Epithelial cell of proximal tubule (primary cell): ENCODE measurements at places on chromosomes 7 and 10.

DNA sequence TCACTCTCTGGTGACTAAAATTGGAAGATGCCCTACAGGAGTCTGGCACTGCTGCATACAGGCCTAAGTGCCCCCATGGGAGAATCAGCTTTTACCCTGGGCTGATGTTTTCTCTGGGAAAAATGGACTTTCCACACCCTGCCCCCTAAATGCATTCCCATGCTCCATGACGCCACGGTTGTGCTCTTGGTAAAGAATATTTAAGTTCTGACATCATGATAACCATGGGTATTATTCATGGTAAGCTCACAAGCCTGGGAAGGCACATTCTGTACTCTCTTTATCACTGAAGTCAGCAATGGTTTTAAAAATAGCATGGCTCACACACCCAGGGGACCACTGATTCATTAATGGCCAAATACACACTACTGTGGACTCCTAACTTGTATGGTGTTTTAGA is 43.4 kb downstream of the HIPK2 start:
- DNase-seq = peak; percentile 78

GRCh38 chr10:13998163-13998835 is 332.4 kb downstream of the FRMD4A start:
- DNase-seq = no peak

- no peak for DNase-seq
These were observed 72.4 kb upstream of the LOXL4 start for GRCh38 chr10:98340261-98340939.

GRCh38 chr10:7184660-7185366 is 226.0 kb downstream of the SFMBT2 start:
- no peak for DNase-seq

- no peak for DNase-seq
These were observed 177.2 kb downstream of the TAX1BP1 start for GRCh38 chr7:27917119-27917518.

DNA sequence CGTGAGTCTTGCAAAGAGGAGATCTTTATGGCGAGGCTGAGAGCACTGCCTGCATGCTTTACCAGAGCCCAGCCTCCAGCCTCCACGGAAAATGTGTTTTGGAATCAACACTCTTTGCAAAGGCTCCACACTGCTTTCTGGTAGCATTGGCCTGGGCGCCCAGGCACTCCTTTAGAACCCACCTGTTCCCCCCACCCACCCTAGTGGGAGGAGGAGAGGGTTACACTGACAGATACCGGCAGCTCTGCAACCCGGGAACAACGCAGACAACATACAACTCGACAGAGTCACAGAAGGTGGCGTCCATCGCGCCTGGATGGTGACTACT is 5.5 kb upstream of the MNX1 start:
- DNase-seq = no peak

DNA sequence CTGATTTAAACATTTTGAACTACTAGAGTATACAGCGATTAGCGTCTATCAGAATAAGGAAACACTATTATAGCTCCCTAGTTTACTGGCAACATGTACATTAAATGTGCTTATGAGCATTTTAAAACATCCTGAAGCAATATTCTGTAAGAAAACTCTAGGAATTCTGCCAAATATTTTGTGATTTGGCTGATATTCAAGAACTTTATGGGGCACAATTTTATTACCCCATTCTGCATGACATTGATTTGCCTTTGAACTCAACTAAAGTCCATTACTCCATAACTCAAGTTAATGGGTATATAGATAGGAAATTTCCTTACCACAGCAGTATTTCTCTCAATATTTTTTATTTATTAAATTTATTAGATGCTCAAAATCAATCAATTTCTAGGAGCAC is 369.9 kb upstream of the KCND2 start:
- no peak for DNase-seq

DNA sequence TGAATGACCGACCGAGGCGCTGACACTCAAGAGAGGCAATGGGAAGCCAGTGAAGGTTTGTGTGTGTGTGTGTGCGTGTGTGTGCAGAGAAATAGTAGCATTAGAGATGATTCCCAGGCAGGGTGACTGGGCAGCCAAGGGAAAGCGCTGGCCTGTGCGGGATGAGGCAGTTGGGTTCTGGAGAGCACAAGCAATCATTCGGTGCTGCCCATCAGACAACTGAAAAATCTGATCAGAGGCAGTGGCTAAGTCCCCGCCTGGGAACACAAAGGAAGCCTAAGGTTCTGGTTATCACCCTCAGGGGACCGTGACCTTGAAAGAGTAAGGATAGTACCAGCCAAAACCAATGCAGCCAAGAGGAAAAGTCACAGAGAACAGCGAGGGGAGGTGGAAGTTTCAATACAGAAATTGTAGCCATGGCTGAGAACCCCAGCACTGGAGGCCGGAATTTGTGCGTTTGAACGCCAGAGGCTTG is 868 bp upstream of the PDCD4 start:
- no peak for DNase-seq

GRCh38 chr7:156049366-156049765 is 237.1 kb upstream of the SHH start:
- no peak for DNase-seq

GRCh38 chr10:3805201-3805790 is 20.3 kb upstream of the KLF6 start:
- peak; percentile 94 for DNase-seq

DNA sequence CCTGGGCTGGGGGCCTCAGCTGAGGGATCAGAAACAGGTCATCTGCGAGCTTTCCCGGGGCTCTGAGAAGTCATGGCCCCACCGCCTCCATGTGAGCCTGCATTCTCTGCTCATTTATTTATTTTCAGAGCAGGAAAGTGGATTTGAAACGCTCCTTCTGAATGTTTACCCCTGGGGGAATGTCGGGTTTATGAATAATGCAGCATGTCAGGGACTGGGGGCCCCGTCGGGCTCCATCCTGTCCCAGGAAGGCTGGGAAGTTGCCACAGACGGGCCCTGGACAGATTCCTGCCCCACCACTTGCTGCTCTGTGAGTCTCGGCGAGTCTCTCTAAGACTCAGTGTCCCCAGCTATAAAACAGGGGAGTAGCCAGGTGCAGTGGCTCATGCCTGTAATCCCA is 11.9 kb upstream of the GTF2IRD1 start:
- no peak for DNase-seq

- no peak for DNase-seq
These were observed 37.6 kb upstream of the FOXL3 start for GRCh38 chr7:252216-252965.

DNA sequence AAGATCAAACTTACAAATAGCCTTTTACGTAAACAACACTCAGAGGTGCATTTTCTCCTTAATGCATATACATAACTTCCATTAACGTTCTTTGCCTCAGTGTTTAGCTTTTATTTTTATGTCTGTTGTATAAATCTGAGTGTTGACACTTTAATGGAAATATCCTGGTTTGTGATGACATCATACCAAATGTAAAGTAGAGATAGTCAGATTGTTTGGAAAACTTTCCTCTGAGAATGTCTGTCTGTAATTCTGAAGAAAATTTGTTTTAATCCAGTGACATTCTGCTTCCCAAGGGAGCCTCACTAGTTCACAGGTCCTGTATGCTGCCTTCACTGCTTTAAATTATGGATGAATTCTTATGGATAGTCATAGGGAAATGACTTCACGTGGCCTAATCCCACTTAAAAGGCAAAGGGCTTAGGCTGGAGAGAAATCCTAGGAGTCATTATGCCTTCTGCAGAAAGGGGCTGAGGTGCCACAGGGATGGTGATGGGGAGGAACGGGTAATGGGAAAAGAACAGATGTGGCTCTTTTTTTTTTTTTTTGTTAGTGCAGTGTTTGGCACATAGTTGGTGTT is 93.2 kb downstream of the DNAJB9 start:
- no peak for DNase-seq

DNA sequence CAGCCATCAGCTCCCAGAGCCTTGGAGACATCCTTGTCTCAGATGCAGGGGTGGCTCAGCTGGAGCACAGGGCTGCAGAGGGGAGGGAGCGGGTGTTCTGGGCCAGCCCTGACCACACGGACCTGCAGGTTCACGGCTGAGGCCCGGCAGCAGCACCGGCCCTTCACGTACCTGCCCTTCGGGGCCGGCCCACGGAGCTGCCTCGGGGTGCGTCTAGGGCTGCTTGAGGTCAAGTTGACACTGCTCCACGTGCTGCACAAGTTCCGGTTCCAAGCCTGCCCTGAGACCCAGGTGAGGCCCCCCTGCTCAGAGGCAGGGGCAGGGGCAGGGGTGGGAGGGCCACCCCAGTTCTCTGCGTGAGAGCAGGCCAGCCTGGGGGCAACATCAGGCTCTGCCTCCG is 45.2 kb downstream of the PARP12 start:
- no peak for DNase-seq

- DNase-seq = no peak
These were observed 308.2 kb downstream of the IPMK start for GRCh38 chr10:57959318-57960006.

DNA sequence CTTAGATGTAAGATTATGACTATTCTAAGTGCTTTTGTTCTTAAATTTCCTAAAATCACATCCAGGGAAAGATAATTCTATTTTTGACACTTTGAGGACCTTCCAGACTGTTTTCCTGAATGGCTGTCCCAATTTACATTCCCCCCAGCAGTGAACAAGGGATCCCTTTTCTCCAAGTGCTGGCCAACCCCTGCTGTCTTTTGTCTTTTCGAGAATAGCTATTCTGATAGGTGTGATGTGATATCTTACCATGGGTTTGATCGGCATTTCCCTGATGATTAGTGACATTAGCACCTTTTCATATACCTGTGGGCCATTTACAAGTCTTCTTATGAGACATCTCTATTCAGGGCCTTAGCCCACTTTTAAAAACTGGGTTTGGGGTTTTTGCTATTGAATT is 526.7 kb upstream of the FZD8 start:
- DNase-seq = no peak

GRCh38 chr10:1476455-1476803 is 260.9 kb downstream of the ADARB2 start:
- no peak for DNase-seq

GRCh38 chr10:127937915-127938463 is 31.1 kb downstream of the PTPRE start:
- DNase-seq = no peak

DNA sequence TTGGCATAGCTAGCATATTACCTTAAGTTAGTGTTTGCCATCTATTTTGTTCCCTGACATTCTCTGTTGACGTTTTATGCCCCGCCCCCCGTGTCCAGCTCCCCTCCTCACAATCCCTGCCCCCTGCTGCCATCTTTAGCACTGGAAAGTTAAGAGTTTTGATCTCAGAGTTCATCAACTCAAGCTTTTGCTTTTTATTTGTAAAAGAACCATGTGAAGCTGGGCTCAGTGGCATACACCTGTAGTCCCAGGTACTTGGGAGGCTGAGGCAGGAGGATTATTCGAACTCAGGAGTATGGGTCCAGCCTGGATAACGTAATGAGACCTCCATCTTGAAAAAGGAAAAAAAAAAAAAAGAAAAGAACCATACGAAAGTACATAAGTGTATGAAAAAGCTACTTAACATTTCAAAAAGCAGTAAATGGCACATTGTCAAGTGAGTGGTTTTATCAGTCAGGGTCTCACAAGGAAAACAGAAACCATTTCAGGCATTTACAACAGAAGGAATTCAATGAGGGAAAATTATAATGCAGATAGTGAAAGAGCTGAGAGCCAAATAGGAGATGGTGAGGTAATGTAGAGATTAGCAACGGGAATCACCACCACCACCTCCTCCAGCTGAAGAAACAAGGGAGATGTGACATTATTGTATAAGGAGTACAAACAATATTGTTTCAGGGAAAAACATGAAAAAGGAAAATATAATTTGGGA is 64.9 kb downstream of the MCU start:
- DNase-seq = no peak

DNA sequence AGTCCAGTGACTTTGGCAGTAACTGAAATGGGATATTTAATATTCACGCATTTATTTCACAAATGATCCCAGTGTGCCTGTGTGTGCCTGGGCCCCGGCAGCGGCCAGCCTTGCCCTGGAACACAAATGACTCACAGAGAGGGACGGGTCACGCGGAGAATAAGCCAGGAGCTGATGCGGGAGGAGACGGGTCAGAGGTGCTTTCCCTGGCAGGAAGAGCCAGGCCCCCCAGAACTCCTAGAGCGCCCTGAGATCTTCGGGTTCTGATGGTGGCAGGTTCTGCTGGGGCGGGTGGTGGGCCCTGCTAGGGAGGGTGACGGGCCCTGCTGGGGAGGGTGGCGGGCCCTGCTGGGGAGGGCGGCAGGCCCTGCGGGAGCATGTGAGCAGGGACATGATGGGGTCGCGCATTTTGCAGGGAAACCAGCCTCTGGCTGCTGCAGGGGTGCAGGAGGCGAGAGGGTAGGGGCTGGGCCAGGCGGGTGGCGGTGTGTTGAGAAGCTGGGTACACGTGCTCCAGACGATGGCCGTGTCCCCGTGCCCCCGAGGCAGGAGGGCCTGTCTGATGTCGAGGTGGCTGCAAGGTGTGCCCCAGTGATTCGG is 84.2 kb upstream of the DIP2C start:
- DNase-seq = no peak

- no peak for DNase-seq
These were observed 82.6 kb downstream of the DNMBP start for GRCh38 chr10:99926925-99927720.

DNA sequence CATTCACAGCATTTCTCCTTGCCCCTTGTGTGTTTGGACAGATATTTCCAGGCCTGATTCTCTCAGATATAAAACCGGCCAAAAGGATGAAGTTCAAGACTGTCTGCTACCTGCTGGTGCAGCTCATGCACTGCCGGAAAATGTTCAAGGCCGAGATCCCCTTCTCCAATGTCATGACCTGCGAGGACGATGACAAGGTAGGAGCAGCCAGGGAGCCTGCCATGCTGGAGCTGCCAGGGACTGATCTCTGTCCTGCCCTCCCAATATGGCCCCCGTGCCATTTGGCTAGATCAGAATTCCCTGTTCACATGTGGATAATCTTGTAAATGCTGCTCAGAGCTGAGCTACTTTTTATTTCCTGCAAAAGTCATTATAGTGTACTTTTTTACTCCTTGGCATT is 87.8 kb downstream of the ADCY1 start:
- DNase-seq = no peak

DNA sequence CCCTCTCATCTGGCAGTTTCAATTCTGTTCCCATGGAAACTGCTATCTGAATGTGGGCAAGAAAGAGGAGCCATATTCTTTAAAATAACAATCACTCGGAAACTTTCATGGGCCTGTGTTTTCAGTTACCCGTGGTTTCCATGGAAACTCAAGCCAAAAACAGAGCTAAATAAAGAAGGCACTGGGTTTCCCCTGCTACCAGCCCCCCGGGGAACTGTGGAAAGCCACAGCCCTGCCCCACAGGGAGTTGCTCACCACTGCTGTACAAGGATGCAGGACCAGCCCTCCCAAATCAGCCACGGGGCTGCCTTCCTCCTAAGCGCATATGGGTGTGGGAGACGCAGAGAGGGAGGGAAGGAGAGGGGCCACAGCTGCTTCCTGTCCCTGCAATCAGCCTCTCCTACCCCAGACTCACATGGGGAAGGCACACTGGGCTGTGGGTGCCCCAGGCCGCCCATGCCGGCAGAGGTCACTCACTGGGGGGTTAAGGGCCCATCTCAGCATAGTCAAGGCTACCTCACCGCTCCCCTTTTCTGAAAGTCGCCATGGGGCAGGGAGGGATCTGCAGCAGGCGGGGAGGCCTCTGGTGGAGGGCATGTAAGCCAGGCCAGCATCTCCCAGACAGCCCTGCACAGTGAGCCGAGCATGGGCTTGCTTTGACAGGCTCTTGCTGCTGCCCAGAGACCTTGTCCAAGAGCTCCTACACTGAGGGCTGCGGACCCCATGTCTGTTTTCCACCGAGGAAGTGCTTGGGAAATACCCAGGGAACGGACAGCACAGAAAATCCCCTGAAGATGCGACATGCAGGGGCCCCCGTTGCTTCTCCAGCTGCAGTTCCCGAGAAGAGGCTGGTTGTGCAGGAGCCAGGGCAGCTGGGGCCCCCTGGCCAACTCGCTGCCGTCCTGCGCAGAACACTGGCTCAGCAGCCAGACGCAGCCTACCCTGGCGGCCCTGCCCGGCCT is 157.3 kb upstream of the PPP2R2D start:
- no peak for DNase-seq
